ENCODE measurements at places on chromosomes 4 and X.

DNA sequence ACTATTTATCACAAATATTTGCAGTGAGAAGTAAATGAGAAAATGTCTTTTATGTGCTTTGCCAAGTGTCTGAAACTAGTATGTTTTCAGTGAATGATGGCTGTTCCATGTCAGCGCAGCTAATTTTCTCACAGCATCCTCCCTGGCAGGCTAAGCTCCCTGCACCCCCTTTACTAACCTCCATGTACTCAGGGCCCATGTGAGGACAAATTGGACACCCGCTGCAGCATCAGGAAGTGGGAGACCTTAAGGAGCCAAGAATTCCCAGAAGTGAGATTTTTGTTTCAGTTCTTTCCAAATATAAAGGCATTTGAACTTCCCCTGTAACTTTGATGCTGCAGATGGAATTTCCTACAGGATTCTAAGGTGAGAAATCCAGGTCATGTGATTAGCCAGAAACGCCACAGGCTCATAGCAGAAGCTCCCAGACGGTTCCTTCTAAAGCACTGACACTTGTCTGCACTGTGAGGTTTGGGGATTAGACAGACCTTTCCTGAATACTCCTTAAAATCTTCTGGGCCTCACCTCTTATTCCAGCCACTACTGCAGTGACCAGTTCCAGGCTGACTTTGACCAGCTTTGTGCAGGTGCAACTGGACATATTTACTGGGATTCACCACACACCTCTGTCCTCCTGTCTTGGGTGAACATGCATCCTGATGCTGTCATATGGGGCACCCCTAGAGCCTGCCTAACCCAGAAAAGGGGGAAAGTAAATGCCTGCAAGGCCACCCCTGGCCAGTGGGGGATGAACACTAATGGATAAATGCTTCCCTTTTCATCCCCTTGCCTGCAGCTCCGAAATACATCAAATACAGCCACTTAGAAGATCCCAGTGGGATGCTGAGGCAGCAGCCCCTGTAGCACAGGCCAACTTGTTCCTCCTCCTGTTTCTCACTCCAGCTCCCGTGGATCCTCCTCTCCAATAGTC is 45.9 kb downstream of the LGI2 start:
- DNase-seq: no peak

DNA sequence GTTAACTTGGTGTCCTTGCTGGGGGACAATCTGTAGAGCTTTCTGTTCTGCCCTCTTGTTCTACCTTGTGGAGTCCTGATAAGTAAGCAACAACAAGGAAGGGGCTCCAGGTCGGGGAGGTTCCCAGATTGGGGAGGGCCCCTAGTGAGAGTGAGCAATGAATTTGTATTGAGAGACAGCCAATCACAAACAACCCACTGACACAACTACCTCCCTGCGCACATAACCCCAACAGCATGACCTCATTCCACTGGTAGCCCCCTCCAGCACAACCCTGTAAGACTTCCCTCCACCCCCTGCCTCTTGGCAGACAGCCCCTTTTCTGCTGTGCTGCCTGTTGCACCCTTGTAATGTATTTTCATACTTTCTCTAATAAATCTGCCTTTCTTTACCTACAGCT is 19.7 kb upstream of the PNPLA4 start:
- no peak for DNase-seq

DNA sequence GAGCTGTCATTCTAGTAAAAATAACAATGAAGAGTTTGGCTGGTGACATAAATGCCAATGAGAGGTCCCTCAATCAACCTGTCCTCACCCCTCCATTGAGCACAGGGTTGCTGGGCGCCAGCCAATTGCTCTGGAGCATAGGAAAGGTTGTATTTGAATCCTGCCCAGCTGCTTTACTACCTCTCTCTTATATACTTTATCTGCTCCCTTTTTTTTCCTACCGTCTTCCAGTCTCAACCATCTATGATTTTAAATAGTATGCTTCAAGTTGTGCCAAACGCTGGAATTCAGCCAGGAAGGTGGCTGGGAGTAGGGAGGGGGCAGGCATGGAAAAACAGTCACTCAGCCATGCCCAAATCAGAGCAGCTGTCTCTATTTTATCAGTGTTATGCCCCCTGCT is 153.8 kb downstream of the NR3C2 start:
- no peak for DNase-seq

DNA sequence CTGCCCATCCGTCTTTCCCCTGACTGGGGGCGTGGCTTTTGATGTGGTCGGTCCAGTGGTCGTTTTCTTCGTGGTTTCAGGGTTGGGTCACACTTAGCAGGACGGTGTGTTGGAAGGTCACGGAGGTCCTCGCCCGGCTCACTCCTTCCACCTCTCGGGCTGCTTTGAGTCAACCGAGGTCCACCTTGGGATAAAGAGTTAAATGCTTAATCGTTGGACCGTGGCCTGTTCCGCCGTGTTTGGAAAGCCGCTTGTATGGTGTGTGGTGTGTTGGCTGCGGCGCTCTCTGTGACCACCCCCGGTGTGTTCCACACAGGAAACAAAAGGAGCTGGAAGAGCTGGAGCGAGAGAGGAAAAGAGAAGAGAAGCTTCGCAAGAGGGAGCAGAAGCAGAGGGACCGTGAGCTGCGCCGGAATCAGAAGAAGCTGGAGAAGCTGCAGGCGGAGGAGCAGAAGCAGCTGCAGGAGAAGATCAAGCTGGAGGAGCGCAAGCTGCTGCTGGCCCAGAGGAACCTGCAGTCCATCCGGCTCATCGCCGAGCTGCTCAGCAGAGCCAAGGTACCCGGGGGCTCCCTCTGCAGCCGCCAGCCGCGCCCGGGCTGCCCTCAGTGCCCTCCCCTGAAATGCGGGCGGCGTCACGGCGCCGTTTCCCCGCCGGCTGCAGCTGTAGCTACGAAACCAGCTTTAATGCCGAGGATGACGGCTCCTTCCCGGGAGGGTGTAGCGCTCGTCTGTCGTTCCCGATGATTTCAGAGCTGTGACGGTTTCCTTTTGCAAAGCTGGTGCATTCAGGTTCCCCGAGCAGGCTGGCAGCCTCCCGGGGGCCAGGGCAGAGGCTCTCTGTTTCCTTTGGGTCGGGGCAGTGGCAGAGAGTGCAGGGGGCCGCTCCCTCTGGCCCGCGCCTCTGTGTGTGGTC is 7.7 kb downstream of the AKAP17A start:
- no peak for DNase-seq

GRCh38 chr4:122851568-122851967 is 24.9 kb downstream of the FGF2 start:
- no peak for DNase-seq

- no peak for DNase-seq
These were observed 104.0 kb downstream of the NEUROG2 start for GRCh38 chr4:112411781-112412550.

- no peak for DNase-seq
These were observed 140.6 kb upstream of the SCML1 start for GRCh38 chrX:17596546-17597205.

- no peak for DNase-seq
These were observed 325.0 kb downstream of the ARHGAP10 start for GRCh38 chr4:148056879-148057278.

GRCh38 chr4:111500858-111501257 is 644.4 kb upstream of the FAM241A start:
- no peak for DNase-seq

- DNase-seq: no peak
These were observed 22.1 kb downstream of the EPGN start for GRCh38 chr4:74330295-74330750.

- no peak for DNase-seq
These were observed 10.8 kb upstream of the NR3C2 start for GRCh38 chr4:148452970-148453369.

DNA sequence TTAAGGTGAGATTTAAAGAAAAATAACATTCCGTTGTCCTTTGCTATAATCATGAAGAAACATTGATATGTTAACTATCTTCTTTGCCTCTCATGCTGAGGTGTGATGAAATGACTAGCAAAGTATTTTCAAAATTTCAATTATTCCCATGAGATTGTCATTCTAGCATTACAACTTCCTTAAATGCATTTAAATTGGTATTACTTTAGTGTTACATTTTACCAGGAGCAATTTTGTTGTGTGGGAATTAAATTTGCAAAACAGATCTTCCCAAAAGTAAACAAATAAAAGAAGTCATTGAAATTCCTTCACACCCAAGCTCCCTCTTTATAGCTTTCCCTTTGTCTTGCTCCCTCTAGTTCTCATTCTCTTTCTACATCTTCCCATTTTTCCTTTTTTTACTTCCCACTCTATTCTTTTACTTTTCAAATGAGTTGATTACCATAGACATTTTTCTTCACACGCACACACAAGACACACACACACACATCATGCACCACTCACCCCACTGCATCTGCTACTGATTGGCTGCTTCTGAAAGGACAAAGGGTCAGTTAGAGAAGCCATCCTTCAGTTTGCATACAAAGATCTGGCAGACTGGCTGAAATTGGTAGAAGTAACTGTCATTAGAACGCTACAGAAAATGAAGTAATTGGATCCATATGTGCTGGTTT is 10.0 kb upstream of the APELA start:
- DNase-seq: no peak

GRCh38 chr4:15884666-15885065 is 53.9 kb downstream of the FGFBP1 start:
- no peak for DNase-seq

DNA sequence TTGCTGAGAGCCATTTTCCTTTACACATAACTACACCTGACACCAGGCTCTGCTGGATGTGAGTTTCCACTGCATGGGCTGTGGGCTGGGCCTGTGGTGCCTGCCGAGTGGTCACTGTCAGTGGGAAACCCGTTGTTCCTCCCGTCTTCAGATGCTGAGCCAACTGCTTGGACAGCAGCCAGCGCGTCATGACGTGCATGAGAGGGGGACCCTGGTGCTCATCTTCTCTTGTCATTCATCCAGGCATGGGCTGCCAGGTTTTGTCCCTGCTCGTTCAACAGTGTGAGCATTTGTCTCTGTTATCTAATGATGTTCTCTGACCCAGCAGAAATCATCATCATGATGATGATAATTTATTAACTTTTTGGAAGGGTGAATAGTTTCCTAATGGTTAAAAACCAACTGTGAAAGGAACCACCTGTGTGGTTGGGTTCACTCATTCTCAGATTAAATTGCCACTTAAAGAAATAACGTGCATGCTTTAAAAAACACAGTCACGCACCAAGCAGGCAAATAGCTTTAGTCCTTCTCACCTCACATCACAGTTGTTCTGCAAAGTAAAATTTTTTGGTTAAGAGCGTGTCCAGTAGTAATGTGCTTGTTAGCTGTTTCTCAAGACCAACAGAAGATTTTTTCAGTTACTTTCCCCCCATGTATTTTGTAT is 19.9 kb upstream of the CLDN34 start:
- DNase-seq: no peak

GRCh38 chr4:54227256-54228055 is 1.6 kb upstream of the PDGFRA start:
- DNase-seq: no peak

DNA sequence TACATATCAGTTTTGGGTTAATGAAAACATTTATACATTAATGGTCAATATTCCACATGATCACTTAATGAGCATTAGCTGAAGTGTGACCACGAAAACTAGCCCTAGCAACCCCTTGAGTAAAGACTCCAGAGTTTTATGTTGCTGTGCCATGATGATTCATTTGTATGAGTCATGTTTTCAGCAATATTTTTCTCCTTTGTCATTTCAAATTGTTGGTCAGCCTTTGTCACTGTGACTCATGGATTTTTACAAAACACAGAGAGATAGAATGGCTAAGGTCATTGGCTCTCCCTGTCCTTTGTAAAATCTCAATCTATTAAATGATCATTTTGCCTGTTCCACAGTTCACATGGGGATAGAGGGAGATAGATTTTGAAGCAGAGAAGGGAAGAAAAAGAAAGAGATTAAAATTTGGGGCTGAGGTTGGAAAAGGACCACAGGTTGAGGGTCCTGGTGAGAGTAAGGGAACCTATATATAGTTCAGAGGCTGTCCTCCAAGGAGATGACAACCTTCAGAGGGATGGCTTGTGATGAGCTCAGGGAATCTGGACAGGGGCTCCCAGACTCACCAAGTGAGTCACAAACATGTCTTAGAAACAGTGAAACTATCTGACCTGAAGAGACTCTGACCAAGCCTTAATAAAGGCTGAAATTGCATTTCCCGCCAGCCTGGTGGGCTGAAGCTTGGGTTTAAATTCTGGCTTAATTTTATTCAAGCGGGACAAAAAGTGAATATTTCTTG is 25.6 kb downstream of the NR0B1 start:
- no peak for DNase-seq

Data from D721Med (cell line).